ENCODE measurements at places on chromosomes 7 and 10.

GRCh38 chr10:55793024-55793423, 568.0 kb downstream of the ZWINT start:
- DNase-seq = no peak

DNA sequence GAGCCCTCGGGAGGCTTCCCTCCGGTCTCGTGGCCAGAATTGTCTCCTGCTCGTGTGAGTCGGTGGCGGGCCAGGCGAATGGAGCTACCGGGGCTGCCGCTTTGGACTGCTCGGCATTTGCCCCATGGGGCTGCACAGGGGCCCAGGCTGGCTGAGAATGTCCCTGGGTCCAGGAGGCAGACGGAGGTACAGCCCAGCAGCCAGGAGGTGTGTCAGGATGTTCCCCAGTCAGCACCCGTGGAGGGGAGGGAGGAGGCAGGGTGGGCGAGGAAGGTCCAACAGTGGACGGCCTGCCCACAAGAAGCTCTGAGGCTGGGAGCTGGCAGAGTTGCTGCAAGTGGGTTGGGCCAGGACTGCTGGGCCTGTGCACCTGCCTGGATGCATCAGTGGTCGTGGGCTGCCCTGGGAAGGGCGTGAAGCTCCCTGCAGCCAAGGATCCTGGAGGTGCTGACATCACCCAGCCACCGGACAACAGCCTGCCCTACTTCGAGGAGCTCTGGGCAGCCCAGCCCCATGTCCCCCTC, 46.4 kb downstream of the PDGFA start:
- DNase-seq = no peak

- no peak for DNase-seq
Measured at GRCh38 chr7:44811093-44811492, 14.6 kb downstream of the PPIA start.

- no peak for DNase-seq
Measured at GRCh38 chr7:50866343-50867033, 83.8 kb upstream of the GRB10 start.

GRCh38 chr10:83750604-83751003, 388.7 kb upstream of the GHITM start:
- no peak for DNase-seq

DNA sequence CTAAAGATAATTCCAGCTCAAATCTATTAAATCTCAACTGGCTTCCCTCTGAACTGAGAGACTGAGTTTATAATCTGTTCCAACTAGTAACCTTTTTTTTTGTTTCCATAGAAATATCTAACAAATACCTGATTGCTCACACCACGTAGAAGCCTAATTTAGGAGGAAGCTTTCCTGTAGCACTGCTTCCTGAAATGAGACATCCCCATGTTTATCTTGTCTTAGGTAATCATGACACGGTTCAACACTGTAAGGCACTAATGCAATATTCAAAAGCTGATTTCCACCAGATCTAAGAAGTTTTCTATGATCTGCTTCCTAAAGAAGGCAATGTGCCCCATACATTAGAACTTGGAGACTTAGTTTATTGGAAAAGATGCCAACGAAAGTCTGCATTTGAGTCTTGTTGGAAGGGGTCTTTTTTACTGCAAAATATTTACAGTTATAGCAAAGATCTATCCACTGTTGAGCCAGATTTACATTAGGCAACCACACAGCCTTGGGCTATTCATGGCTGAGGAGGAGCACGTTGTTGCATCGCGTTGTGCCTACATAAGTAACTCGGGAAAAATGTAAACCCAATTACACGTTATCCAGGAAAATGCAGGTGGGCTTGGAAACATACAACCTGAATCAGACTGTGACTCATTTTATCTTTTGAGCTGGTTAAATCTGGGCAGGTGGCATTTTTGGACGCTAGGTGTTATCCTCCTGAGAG, 66.3 kb downstream of the VIPR2 start:
- DNase-seq = no peak

DNA sequence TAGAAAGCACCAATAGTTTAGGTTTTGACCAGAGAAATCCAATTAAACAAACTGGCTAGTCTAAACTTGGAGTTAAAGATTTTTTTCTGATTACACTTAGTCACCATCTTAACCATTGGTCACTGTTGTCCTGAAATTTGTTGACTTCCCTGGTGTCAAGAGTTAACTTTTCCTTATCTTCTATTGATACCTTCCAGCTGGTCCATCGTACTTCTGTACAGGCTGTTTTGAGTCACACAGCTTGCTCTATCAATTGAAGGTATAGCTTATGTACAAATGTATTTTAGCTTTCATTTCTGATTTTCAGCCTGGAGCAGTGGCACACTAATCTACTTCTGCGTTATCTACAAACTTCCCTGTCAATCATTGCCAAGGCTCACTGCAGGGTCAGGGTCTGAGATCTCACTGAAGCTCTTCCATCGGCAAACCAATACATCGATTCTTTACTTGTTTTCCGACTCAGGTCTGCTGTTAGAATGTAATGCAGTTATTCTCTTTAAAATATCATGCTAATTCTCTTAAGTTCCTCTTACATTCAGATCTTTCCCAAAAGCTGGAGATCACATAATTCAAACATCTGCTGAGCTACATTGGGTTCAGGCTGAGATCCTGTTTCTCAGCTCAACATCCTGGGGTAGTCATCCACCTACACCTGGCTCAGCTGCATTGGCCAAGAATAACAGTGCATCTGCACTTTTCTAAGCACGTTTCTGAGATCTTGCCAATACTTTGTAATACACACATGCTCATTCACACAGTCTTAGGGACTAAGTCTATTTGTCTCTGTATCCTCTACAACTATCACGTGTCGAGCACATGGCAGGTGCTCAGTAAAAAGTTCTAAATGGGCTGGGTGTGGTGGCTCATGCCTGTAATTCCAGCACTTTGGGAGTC, 11.3 kb downstream of the MRPS33 start:
- no peak for DNase-seq

GRCh38 chr7:35036361-35037171, 719 bp downstream of the DPY19L1 start:
- peak; percentile 74 for DNase-seq

DNA sequence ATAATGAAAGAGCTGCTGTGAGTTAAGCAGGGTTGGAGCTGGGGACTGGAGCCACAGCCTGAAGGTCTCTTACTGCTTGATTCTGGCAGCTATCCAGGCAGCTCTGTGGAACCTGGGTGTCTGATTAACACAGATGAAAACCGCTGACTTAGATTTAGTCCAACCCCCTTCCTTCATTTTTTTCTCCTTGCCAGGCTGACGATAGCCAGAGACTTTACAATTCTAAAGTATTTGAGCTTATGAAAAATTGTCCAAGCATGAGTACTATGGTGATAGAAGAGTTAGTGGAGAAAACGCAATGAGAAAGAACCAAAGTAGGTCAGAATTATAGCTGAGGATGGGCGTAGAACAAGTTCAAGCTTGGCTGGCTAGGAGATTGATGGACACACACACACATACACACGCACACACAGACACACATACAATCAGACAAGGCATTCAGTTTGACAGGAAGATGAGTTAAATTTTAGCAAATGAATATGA, 13.5 kb upstream of the GPR85 start:
- peak; percentile 77 for DNase-seq

GRCh38 chr7:76262683-76263402, 39.6 kb upstream of the HSPB1 start:
- peak; percentile 86 for DNase-seq

- no peak for DNase-seq
Measured at GRCh38 chr7:751826-752225, 24.7 kb upstream of the PRKAR1B start.

GRCh38 chr7:90836937-90837336, 240.8 kb downstream of the CDK14 start:
- no peak for DNase-seq

DNA sequence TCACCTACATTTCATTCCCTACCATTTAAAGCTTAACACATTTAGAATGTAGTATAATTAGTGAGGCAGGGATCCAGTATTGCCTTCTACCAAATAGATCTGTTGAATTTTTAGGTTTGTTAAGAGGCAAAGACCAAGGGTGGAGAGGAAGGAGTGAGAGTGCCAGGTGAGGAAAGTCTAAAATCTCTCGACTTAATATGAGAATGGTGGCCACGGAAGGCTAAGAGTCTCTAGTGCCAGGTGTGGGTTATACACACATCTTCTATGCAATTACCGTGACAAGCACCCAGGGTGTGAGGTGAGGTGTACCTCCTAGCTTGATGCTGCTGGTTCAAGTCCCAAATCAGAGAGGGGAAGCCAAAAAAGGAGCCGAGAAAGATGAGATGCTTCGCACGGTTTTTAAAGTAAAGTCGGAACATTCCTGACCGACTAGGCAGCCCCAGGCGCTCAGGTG, 439 bp downstream of the IQUB start:
- DNase-seq = no peak

DNA sequence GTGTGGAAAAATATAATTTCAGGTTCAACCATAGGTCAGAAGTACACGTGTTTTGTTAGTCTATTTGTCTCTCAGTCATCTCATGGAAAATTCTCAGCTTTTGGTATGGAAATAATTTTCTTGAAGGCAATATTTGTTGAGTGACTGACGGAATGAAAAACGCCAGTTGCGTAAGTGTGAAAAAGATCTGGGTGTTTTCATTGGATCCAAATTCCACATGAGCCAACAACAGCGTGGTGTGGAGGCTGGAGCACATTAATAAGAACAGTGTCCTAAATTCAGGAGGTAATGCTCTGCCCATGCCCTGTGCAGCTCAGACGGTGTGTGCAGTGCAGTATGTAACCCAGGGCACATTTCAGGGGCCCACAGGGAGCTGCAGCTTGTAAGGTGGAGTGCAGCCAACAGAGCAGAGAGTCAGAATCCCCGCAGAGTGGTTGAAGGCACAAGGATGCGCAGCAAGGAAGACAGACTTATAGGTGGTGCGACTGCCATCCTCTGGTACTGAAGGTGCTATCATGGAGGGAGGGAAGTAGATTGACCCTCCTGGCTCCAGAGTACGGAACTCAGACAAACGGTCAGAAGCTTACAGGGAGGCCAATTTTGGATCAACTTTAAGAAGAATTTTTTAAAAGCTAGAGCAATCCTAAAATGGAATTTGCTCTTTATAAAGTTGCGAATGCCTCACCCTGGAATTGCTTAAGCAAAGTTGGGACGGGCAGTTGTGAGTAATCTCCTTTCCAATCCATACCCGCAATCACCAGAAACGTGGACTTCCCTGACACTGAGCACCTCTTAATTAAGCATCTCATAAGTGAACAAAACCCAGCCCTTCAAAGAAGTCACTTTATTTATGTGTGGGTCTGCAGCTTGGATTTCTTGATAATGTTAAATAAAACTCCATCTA, 38.0 kb downstream of the EGFR start:
- no peak for DNase-seq

- no peak for DNase-seq
Measured at GRCh38 chr10:7036951-7037350, 373.9 kb downstream of the SFMBT2 start.

- no peak for DNase-seq
Measured at GRCh38 chr10:93417266-93417665, 64.9 kb downstream of the MYOF start.

- no peak for DNase-seq
Measured at GRCh38 chr7:46396481-46396880, 475.4 kb upstream of the IGFBP3 start.

DNA sequence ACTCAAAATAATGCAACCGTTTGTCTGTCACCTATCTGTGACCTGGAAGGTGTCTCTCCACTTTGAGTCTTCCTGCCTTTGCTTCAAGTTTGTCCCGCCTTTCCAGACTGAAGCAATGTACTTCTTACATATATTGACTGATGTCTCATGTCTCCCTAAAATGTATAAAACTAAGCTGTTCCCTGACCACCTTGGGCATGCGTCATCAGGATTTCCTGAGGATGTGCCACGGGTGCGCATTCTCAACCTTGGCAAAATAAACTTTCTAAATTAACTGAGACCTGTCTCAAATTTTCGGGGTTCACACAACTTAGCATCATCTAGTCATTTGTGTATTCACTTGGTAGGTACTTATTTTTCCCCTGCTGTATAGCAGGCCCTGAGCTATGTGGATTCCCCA, 65.3 kb upstream of the JCAD start:
- DNase-seq = no peak

DNA sequence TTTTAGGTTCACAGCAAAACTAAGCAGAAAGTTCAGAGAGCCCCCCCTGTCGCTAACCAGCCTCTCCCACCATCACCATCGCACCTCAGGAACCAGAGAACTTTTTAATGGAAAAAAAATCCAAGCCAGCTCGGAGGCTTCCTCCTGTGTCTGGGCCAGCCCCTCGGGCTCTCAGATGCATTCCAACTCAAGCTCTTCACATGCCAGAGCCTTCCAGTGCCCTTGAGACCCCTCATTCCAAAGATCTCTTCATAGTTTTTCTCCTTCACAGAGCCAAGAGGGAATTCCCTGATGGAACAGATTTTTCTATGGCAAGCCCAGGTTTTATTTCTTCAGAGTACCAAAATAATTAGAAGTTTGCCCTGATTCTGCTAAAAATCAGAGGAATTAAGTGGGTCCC, 153.4 kb upstream of the LANCL2 start:
- DNase-seq = no peak

- peak; percentile 52 for DNase-seq
Measured at GRCh38 chr7:111074071-111074747, 16.7 kb upstream of the LRRN3 start.

GRCh38 chr10:7826971-7827370, 8.7 kb downstream of the TAF3 start:
- DNase-seq = peak; percentile 39

DNA sequence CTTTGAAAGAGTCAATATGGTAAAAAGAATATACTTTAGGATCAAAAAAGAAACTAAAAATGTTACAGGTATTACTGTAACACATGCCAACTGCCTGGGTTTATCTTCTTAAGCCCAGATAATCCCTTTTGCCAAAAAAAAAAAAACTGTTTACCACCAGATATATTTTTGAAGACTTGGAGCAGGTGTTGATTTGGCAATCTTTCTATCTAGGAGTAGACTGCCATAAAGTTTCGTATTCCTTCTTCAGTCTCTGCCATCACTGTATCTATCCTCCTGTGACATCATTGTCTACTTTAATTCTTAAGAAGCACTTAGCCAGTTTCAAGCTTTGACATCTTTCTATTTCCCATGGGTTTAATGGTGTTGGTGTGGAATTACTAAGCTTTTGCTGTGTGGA, 161.0 kb downstream of the ST7 start:
- DNase-seq = peak; percentile 19

GRCh38 chr10:76085002-76085816, 653.8 kb downstream of the LRMDA start:
- no peak for DNase-seq

DNA sequence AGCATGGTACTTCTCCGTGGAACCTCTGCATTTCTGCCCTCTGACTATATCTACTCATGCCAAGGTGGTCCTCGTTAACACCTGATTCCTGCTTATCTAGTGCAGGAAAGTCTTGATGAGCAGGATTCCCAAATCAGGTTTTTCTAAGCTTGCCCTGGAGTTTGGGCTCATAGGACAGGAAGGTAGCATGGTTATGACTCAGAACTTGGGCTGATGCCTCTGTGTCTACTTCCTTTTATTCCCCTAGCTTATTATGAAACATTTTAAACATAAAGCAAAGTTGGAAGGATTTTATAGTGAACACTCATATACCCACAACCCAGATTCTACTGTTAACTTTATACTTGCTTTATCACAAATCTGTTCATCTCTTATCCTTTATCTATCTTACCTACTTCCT, 5.6 kb downstream of the SUFU start:
- peak; percentile 18 for DNase-seq

GRCh38 chr10:119693262-119693957, 32.4 kb upstream of the INPP5F start:
- DNase-seq = no peak

GRCh38 chr7:148672041-148672440, 26.7 kb upstream of the CUL1 start:
- DNase-seq = peak; percentile 33

Data from hematopoietic multipotent progenitor cell treated with erythropoietin and hydrocortisone succinate and interleukin-3 and kit ligand, for 6 days (in vitro differentiated cells).